ENCODE measurements at places on chromosomes 4 and X.

DNA sequence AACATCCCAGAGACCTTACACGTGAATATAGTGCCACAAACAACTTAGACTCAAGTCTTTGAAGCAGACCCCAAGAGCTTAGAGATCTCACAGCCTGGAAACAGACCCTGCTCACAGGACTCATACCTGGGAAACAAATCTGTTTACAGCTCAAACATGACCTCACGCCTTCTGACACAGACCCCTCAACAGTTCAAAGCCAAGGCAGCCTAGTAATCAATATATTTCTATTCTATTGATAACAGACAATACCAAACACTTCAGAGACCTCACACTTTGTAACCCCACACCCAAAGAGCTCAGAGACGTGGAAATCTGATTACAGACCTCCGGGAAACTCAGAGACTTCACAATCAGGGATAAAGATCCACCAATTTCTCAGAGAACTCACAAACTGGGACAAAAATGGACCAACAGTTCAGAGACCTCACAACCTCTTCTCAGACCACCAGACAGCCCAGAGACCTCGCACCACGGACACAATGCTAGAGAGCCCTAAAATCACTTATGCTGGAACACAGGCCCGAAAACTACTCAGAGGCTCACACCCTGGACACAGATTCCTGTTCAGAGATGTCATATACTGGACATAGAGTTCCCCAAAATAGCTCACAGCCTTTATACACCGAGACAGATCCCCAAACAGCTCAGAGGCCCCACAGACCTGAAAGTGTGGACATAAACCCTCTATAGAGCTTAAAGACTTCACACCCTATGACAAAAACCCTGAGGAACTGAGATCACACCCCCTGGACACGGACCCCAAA is 14.8 kb downstream of the SUV39H1 start:
- no peak for DNase-seq

GRCh38 chrX:69387567-69388487 is 116.3 kb upstream of the NALF2 start:
- DNase-seq = peak; percentile 58

- no peak for DNase-seq
Measured at GRCh38 chr4:170256807-170257206, 167.1 kb upstream of the AADAT start.

DNA sequence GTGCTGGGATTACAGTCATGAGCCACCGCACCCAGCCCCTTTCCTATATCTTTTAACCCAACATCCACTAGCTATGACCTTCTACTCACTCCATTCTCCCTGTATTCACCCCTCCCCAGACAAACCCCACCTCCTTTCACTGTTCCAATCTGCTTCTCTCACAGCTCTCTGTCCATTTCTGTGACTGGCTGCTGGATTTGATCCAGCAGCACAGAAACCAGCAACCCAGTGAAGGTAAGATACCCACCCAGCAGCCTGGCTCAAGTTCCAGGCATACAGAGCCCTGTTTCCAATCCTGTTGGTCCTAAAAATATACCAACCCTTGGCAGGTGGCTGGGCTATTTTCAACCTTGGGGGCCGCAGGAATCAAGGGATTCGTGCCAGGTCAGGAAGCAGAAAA is 56.9 kb upstream of the SMIM10 start:
- no peak for DNase-seq

- DNase-seq = no peak
Measured at GRCh38 chr4:91990726-91991125, 313.0 kb upstream of the GRID2 start.

DNA sequence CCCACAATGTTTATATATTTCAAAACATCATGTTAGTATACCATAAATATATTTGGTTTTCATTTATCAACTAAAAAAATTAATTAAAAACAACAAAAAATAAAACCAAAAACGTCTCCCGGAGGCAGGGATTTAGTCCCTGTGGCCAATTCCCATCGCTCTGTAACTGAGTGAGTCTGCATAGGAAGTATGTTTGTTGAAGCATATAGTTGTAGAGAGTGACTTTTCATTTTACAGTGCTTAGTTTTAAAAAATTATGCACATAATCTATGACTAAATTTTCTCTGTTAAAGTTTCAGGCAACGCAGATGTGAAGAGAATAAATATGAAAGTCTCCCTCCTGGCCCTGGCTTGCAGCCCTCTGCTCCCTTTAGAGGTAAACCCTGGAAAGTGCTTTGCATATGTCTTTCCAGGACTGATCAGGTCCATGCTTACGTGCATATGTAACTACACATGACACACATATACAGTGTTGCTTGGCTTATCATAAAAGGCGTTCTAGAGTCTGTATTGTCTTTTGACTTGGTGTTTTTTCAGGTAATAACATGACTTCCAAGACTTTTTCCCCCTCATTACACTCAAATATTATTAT is 63.4 kb upstream of the SORBS2 start:
- peak; percentile 22 for DNase-seq

DNA sequence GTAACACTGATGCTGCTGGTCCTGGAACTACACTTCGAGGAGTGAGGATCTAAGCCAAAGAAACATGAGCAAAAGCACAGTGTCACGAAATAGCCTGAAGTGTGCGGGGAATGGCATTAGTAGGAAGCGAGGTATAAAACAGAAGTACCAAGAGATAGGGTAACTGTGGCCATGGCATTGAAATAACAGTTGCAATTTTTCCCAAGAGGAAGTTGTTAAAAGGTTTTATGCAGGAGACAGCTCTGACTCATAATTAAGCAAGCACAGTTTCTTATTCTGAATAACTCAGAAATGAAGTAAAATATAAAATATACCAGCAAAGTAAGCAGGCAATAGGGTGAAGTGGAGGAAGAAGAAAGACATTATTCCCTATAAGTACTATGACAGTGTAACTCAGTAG is 90.3 kb upstream of the TMEM150C start:
- peak; percentile 19 for DNase-seq

- no peak for DNase-seq
Measured at GRCh38 chr4:17098401-17098800, 200.0 kb upstream of the LDB2 start.

- peak; percentile 70 for DNase-seq
Measured at GRCh38 chrX:120790118-120790517, 85.5 kb downstream of the CT47B1 start.

- DNase-seq = no peak
Measured at GRCh38 chr4:56986192-56986591, 7.5 kb downstream of the POLR2B start.

GRCh38 chrX:14872355-14872754 is 514 bp downstream of the FANCB start:
- DNase-seq = no peak

DNA sequence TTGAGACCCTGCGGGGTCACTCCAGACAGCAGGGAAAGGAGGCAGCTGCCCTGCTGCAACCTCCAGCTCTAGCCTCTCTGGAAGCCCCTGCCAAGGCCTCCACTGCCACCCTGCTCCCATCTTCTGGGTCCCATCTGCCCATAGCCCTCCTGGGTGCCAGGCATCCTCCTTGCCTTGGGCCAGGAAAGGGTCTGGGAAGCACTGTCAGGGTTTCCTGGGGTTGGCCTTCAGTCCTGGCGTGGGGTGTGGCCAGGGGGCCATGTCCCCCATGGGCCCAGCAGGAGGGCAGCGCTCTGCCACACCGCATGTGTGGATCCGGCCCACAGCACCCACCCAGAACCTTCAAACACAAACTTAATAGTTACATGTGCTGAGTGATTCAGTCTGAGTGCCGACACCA is 3.4 kb upstream of the CPLX1 start:
- no peak for DNase-seq

GRCh38 chr4:11111876-11112275 is 316.8 kb downstream of the HS3ST1 start:
- DNase-seq = no peak

DNA sequence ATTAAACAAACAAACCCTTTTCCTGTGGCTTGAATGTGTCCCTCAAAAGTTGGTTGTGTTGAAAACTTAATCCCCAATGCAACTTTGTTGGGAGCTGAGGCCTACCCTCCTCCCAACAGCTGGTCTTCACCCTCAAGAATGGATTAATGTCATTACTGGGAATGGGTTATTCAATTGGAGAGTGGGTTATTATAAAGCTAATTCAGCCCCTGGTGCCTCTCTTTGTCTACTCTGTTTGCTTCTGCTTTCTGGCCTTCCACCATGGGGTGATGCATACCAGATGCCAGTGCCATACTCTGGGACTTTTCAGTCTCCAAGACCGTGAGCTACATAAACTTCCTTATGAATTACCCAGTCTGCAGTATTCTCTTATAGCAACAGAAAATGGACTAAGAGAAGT is 706.5 kb downstream of the CCSER1 start:
- no peak for DNase-seq

DNA sequence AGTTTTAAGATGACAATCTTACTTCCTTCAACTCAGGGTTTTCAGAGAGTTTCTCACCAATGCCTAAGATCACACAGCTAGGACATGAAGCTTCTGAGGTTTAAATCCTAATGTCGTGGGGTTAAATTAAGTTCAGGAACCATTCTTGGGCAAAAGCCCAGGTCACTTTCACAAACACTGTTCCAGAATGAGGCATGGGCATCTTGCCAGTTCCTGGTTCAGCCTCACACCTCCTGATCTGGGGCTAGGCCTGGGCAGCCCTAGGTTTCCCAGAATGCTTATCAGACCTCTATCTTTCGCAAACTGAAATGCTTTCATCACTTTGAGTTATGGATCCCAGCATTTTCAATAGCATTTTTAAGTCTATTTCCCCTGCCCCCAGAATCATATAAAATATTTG is 224.8 kb upstream of the EDA2R start:
- DNase-seq = no peak

- DNase-seq = no peak
Measured at GRCh38 chr4:182754895-182755294, 162.3 kb downstream of the DCTD start.

- DNase-seq = no peak
Measured at GRCh38 chr4:41199788-41200187, 14.6 kb downstream of the APBB2 start.

GRCh38 chrX:73828080-73828720 is 265.2 kb downstream of the CHIC1 start:
- DNase-seq = no peak

- DNase-seq = no peak
Measured at GRCh38 chr4:12534684-12535083, 949.5 kb downstream of the RAB28 start.

- no peak for DNase-seq
Measured at GRCh38 chr4:128604204-128604603, 205.3 kb upstream of the JADE1 start.

DNA sequence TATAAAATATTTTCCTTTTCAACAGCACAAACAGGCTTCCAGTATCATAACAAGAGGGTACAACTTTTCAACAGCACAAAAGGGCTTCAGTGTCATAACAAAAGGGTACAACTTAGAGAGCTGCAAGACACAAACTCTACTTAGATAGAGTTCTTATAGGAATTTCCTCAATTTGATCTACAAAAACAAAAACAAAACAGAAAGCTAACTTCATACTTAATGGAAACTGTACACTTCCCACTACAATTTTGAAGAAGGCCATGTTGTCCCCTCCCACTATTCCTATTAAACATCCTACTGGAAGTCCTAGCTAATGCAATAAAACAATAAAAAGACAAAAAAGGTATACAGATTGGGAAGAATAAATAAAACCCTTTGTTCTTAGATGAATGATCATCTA is 96.7 kb downstream of the CENPC start:
- no peak for DNase-seq

DNA sequence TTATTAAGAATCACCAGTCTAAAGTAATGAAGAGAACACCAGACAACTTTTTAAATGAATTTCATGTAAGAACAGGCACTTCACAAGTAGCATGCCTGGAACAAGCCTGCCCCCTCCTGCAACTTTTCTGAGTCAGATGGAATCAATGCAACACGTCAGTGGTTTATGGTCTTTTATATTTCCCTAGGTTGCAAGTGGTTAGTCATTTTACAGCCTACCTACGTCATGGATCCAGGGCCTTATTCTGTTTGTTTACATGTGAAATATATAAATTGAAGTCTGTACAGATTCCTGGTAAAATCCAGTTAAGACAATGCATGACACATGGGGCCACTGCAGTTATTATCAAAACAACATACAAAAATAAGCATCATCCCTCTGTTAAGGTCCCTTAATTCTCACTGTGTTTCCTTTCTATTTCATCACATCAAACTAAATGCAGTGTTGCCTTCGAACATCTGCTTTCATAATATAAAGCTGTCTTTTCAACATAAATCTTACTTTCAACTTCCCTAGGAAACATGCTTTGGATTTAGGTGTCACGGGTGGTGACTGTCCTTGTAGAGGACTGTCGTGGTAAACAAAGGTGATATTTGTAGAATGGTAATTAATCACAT is 309.3 kb downstream of the FRMPD4 start:
- DNase-seq = peak; percentile 84

GRCh38 chr4:8435656-8436121 is 4.8 kb downstream of the ACOX3 start:
- no peak for DNase-seq

DNA sequence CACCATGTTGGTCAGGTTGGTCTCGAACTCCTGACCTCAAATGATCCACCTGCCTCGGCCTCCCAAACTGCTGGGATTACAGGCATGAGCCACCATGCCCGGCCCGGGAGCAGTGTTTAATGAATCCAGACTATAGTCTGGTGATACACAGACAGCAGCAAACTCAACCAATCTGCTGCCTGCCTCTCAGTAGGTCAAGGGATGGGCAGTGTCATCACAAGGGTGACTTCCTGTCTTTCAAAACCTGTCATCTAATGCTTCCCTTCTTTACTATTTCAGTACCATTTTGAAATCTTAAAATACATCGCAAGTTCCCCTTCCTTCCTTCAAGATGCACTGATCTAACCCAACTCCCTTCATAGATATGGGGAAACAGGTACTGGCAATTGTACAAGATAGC is 8.4 kb downstream of the RPL39 start:
- DNase-seq = no peak

DNA sequence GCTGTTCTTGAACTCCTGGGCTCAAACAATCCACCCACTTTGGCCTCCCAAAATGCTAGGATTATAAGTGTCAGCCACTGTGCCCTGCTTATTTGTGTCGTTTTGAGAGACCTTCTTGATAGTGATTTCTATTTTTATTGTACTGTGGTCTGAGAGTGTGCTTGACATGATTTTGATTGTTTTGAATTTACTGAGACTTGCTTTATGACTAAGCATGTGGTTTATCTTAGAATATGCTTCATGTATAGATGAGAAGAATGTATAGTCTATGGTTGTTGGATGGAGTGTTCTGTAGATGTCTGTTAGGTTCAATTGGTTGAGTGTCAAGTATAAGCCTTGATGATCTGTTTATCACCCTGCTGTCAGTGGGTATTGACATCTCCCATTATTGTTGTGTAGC is 789.3 kb downstream of the IL1RAPL1 start:
- no peak for DNase-seq

GRCh38 chr4:189656641-189657040 is 284.0 kb upstream of the FRG1 start:
- no peak for DNase-seq

DNA sequence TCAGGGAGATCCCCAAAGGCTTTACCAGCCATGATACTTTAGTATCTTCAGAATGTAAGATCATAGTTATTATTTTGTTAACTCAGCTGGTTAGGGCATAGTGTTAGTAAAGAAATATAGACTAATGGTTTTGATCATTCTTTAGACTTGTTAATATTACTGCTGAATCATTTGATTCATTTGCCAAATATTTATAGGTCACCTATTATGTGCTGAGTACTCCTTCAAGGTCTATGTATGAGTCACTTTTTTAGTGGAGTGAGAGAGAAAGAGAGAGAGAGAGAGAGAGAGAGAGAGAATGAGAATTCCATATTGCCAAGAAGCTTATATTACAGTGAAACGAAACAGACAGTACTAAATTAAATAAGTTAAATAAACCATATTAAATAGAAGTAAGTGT is 110.3 kb downstream of the UBE2NL start:
- DNase-seq = no peak
